Adrenal gland (tissue), 19 donors: ENCODE measurements at places on chromosomes 4 and X. TPM values are rescaled to one million over a fixed set of nuclear protein-coding genes. Genes with fewer than 3 reads are reported as not detected.

CLTRN gene
- total RNA-seq = 0.26 TPM

SMPX gene
- not detected for total RNA-seq

SPARCL1 gene
- 71.4 TPM for total RNA-seq

FGF13 gene
- total RNA-seq = 5.1 TPM

CXXC4 gene
- total RNA-seq = 1.0 TPM

ZNF630 gene
- total RNA-seq = 4.0 TPM

CUL4B gene
- 29.0 TPM for total RNA-seq

VCX2 gene
- total RNA-seq = not detected

SOX3 gene
- total RNA-seq = 0.55 TPM

CT45A3 gene
- not detected for total RNA-seq

GRPEL1 gene
- 43.7 TPM for total RNA-seq

GDPD2 gene
- not detected for total RNA-seq

L1CAM gene
- total RNA-seq = 31.8 TPM

CSAG3 gene
- total RNA-seq = not detected

POLR2B gene
- total RNA-seq = 49.1 TPM

DCAF12L2 gene
- not detected for total RNA-seq

TMEM271 gene
- not detected for total RNA-seq

TSPAN6 gene
- total RNA-seq = 23.3 TPM

RNF212 gene
- 1.8 TPM for total RNA-seq

EDA gene
- total RNA-seq = 17.4 TPM

NSG1 gene
- total RNA-seq = 12.6 TPM

NWD2 gene
- total RNA-seq = not detected

GJB1 gene
- not detected for total RNA-seq

CFAP299 gene
- not detected for total RNA-seq

CXCL11 gene
- total RNA-seq = not detected

CASK gene
- 30.6 TPM for total RNA-seq

NDNF gene
- 8.3 TPM for total RNA-seq

ZNF280C gene
- total RNA-seq = 4.5 TPM

MMRN1 gene
- total RNA-seq = 7.4 TPM

ZFP92 gene
- total RNA-seq = 7.5 TPM

PNMA3 gene
- 0.84 TPM for total RNA-seq

ADGRL3 gene
- total RNA-seq = 54.4 TPM

TLR6 gene
- total RNA-seq = 9.9 TPM

TEX13D gene
- total RNA-seq = not detected

TRIM61 gene
- total RNA-seq = 2.9 TPM

DCX gene
- total RNA-seq = not detected

TEX13C gene
- not detected for total RNA-seq

JADE3 gene
- 29.0 TPM for total RNA-seq

HAND2 gene
- total RNA-seq = 0.43 TPM

NHS gene
- 12.5 TPM for total RNA-seq

FAM47A gene
- not detected for total RNA-seq

CFAP99 gene
- 3.4 TPM for total RNA-seq

MTMR8 gene
- total RNA-seq = 1.1 TPM
